ENCODE measurements at places on chromosomes 13 and 19.

DNA sequence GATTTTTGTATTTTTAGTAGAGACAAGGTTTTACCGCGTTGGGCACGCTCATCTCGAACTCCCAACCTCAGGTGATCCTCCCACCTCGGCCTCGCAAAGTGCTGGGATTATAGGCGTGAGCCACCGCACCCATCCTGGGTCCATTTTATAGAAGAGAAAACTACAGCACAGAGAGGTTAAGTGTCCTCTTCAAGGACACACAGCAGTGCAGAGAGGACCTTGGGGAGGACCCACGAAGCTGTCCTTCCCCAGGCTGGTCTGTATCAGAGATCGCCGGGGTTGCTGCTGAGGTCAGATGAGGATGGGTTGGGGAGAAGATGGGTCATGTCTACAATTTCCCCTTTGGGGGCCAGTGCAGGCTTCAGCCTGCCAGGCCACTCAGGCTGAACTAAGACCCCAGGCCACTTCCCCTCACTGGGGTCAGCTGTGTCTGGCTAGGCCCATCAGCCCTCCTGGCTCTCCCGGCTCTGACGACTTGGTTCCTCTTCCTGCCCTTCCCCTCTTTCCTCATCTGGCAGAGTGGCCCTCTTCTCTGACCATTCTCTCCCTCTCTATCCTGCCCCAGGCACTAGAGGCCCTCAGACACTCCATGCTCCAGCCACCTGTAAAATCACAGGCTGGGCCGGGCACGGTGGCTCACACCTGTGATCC, 9.6 kb downstream of the MYO1F start:
- DNase-seq: no peak

DNA sequence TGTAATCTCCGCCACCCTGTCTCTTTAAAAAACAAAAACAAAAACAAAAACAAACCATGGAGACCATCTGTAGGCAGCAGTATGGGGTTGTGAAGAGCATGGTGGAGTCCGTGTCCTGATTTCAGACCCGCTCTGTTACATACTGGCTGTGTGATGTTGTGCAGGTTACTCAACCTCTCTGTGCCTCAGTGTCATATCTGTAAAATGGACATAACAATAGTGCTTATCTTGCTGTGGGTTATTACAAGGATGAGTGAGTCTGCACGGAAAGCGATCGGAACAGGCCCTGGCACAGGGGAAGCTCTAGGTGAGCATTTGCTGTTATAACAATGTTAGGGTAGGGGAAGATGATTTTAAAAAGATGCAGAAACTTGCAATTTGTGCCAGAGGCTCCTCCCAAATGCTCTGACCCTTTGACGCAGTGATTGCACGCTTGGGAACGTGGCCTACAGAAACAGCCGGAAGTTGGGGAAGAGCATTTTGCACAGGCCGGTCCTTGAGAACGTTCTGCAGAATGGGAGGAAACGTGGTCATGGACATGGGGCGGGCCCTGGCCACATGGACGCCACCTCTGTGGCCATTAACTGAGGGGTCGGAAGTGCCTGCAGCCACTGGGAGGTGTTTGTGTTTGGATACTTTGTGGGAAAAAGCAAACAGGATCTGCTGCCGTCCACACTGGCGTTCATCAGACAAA, 15.7 kb upstream of the SELENOW start:
- no peak for DNase-seq

DNA sequence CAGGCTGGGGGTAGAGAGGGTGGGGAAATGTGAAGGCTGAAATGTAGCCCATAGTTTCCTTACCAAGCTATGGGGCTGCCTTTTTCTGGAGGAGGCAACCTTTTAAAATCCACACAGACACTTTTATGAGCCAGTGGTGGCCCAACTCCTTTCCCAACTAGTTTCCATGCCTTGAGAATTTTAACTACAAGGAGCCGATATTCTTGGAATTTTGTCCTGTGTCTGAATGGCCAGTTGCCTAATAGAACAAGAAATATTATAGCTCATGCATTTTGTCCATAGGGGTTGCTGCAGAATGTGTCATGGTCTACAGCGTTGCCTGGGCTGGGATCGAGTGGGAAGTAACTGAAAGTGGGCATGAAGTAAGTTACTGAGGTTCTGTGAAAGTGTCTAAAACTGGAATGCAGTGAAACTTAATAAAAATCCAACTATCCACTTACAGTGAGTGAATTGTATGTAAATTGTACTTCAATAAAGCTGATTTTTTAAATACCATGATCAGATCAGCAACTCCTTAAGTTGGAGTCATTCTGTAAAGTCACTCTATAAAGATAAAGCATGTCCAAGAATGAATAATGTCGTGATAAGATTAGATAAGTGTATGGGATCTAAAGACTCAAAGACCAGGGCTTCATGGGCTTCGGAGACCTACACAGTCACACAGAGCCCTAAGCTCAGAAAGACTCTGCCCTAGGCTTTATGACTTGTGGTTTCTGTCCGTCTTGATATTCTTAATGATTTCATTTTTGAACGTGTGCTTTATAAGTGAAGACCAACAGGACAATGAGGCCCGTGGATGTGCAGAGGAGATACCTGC, 122.6 kb upstream of the FNDC3A start:
- no peak for DNase-seq

DNA sequence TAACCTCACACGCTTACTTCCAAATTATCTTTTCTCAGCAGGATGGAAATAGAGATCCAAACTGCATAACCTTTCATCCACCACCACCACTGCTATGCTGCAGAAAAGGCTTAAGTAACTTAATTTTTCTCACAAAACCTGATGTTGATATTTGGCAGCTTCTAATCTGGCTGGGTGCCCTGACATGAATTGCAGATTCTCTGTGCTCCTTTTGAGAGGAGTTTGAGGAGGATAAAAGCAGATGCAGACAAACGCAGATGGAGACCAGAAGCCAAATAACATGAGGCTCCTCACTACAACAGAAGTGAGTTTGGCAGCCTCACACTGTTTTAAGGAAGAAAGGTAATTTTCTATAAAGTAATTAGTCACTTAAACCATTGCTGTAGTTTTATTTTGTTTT, 646.2 kb upstream of the ATXN8OS start:
- peak; percentile 42 for DNase-seq

GRCh38 chr13:39952249-39953233, 297.1 kb downstream of the COG6 start:
- DNase-seq: no peak

DNA sequence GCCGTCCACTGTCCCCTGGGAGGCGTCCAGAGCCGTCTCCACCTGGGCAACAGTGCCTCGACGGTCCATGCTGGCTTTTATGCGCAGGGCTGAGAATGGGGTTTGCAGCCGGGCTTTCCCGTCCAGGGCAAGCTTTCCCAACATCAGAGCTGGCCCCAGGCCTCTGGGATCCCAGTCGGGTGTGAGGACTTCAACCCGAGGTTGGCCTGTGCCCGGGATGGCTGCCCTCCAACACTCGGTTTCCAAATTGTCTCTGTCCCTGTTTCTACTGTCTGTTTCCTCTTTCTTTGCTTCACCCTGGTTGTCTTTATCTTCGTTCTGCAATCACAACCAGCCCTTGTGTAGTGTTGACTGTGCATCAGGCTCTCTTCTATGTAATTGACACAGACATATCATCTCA, at the start of gene IFNL4:
Gene IFNL4 (minus strand): TSS at position 51 of the 400 bp plus-strand sequence.
- no peak for DNase-seq

DNA sequence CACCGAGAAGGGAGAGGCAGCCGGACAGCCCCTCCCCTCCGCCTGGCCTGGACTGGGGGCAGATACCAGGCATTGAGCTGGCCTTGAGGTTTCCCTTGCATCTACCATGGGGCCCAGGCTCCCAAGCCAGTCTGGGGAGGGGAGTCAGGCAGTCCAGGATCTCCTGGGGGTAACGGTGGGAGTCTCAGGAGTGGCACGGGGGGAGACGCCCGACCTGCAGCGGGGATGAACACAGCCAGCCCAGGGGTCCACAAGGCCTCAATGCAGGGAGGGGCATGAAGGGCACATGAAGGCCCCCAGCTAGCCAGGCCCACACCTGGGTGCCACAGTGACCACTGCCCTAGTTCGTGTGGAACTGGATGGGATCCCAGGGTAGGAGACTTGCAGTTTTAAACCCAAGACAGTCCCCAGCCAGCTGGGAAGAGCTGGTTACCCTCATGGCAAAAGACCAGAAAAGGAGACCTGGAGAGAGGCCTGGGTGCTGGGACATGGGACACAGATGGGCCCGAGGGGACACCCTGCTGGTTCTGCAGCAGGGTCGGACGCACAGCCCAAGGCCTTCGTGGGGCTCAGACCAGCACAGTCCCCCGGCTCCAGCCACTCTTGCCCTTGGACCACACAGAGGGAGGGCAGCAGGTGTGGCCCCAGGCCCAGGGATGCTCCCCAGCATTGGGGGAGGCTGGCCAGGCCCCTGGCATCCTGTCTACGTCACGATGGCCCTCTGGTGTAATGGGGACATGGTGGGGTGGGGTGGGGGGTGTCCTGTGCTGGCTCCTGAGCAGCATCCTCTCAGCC, 4.6 kb upstream of the UQCR11 start:
- no peak for DNase-seq

- peak; percentile 79 for DNase-seq
These were observed 43.1 kb downstream of the TMEM255B start for GRCh38 chr13:113802090-113802531.

DNA sequence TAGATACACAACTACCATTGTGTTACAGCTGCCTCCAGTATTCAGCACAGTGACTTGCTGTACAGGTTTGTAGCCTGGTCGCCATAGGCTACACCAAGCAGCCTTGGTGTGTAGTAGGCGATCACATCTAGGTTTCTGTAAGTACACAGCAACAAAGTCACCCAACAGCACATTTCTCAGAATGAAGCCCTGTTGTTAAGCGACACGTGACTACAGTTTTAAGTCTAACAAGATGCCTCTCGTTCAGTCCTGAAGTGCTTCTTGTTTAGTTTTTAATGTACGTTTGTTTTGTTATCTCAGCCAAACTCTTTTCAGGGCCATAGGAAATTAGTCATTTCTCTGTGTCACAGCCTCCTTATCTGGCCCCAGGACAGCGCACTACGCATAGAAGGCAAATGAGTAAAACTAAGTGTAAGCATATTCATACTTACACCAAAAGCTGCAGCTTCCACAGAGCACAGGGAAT, 50.0 kb upstream of the GPR183 start:
- no peak for DNase-seq

DNA sequence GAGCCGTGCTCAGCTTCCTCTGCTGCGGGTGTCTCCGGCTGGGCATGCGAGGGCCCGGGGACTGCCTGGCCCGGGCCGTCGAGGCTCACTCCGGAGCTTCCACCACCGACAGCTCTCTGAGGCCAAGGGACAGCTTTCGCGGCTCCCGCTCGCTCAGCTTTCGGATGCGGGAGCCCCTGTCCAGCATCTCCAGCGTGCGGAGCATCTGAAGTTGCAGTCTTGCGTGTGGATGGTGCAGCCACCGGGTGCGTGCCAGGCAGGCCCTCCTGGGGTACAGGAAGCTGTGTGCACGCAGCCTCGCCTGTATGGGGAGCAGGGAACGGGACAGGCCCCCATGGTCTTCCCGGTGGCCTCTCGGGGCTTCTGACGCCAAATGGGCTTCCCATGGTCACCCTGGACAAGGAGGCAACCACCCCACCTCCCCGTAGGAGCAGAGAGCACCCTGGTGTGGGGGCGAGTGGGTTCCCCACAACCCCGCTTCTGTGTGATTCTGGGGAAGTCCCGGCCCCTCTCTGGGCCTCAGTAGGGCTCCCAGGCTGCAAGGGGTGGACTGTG, 1.2 kb downstream of the S1PR4 start:
- DNase-seq: no peak

- DNase-seq: no peak
These were observed 446.9 kb downstream of the COG6 start for GRCh38 chr13:40102360-40102727.

GRCh38 chr13:24670961-24671381, 9.2 kb upstream of the ATP12A start:
- no peak for DNase-seq

DNA sequence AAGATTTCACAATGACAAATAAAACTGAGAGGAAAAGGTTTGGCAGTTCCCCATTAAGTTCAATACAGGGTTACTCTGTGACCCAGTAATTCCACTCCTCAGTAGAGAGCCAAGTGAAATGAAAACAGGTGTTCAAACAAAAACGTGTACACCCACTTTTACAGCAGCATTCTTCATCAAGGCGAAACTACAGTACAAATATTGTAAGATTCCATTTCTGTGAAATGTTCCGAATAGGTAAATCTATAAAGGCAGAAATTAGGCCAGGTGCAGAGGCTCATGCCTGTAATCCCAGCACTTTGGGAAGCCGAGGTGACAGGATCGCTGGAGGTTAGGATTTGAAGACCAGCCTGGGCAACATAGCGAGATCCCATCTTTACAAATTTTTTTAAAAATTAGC, 8.9 kb upstream of the GDF15 start:
- DNase-seq: no peak
